ENCODE measurements at places on chromosomes 6 and 20. TPM values are rescaled to one million over a fixed set of nuclear protein-coding genes. Genes with fewer than 3 reads are reported as not detected.

The TAP1 gene
- total RNA-seq, result 28.0 TPM

The ZSCAN16 gene
- 2.7 TPM for total RNA-seq

The GJA10 gene
- total RNA-seq, result not detected

The BMP2 gene
- 3.8 TPM for total RNA-seq

The RAE1 gene
- total RNA-seq, result 26.7 TPM

The TP53TG5 gene
- total RNA-seq, result 0.12 TPM

The RUNX2 gene
- total RNA-seq, result 0.70 TPM
